LoVo (cell line): ENCODE measurements at places on chromosomes 11 and 22.

DNA sequence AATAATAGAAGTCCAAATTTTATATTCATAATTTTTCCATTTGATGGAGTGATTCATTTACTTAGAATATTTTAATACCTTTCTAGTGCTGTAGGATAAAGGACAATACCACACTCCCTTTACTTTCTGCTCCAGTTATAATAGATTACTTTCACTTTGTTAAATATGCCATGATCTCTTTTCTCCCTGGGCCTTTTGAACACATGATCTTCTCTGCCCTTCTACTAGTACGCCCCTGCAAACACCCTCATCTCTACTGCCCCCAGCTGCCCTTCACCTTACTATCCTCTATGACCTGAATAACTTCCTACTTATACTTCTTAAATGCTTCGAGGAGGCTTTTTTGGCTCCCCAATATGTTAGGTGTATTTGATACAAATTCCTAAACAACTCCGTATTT lies 177.3 kb downstream of the GUCY1A2 start:
- no peak for DNase-seq

- DNase-seq = no peak
Observed at GRCh38 chr11:81135570-81135969, 1598.1 kb downstream of the FAM181B start.

GRCh38 chr22:39325392-39325932 lies 6.0 kb upstream of the RPL3 start:
- no peak for DNase-seq

DNA sequence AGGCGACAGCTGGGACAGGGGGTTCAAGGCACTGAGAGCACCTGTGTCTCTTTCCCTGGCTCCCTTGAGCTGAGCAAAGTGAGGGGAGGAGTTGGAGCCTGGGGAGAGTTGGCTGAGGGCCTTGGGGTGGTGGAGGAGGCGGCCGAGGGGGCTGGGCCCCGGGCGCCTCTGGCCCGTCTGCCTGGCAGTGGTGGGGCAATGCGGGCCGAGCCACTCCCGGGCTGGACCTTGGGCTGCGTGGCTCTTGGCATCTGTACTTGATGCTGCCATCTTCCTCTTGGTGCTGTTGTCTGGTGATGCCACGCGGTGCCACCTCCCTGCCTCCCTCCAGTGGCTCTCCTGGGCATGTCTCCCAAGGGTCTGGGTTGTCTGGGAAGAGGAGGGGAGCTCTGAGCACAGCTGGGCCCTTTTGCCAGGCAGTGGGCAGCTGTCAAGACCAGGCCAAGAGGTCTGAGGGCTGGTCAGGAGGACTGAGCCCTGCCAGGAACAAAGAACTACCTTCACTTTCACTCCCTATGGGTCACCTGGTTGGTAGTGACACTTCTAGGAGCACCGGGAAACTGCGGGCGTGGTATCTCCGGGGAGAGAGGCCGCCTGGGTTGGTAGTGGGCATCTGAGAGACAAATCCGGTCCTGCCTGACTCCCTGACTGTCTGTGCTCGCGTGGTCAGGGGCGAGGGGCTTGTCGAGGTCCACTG lies 1.3 kb downstream of the GRIK4 start:
- no peak for DNase-seq

DNA sequence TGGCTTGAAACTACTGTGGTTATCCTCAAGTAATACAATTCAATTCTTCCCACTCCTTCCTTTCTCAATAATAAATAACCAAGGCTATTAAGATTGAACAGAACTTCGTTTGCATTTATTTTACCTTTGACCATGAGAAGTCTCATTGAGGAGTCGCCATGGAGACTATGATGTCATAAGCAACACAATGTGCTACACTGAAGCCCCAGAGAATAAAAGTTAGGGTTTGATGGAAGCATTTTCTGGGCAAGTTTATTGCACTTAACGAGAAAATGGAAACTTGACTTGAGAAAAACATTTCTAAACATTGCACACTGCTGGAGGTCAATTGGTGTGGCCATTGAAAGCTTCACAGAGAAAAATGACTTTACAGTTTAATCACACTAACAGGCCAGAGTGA lies 121.5 kb downstream of the FAM76B start:
- DNase-seq = no peak

GRCh38 chr11:57778318-57779037 lies 16.9 kb downstream of the CTNND1 start:
- peak; percentile 95 for DNase-seq

DNA sequence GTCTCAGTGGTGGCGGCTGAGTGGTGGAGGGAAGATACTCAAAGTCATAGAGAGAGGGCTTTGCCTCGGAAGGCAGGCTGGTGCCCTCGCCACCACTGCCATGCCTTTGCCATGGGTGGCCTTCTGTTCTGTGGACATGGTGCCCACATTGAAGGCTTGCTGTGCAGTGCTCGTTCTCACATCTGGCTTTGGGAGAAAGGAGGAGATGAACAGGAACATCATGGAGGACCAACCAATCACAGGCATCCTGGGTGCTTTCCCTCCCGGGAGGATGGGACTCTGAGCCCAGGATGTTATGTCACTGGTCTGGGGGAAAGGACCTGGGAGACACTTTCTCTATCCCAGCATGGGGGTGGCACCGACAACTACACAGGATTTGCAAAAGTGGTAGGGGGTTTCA lies 82.3 kb upstream of the NARS2 start:
- DNase-seq = no peak

DNA sequence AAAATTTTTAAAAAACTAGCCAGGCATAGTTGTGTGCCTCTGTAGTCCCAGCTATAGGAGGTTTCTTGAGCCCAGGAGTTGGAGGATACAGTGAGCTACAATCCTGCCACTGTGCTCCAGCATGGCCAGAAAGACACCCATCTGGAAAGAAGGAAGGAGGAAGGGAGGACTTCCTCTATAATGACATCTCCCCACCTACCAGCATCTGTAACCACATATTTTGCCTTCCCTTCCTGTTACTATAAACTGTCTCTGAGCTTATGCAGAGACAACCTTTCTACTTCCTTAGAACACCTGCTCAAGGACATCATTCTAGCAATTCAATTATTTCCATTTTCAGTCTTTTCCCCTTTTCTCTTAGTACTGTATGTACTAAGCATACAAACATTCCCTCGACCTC lies 2.2 kb upstream of the NUP160 start:
- DNase-seq = no peak
